NCI-H2171 (cell line): ENCODE measurements at places on chromosomes 12 and 14.

GRCh38 chr12:96364092-96364700, 36.0 kb downstream of the CDK17 start:
- DNase-seq = no peak

- peak; percentile 44 for DNase-seq
Observed at GRCh38 chr14:23568021-23568599, 519 bp upstream of the AP1G2 start.

GRCh38 chr12:53344824-53345485, 8.8 kb upstream of the SP7 start:
- peak; percentile 11 for DNase-seq

DNA sequence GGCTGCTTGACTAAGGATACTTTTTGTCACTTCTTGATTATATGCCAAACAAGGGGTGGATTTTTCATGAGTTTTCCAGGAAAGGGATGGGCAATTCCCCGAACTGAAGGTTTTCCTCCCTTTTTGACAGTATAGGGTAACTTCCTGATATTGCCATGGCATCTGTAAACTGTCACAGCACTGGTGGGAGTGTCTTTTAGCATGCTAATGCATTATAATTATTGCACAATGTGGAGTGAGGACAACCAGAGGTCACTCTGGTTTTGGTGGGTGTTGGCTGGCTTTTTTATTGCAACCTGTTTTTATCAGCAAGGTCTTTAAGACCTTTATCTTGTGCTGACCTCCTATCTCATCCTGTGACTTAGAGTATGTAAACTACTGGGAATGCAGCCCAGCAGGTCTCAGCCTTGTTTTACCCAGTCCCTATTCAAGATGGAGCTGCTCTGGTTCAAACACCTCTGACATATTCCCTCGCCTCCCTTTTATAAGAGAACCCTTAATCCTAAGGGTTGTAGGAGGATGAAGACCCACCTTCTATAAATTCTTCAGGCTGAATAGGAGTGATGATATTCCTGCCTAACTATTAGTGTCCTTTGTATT, 471.2 kb downstream of the ATP23 start:
- no peak for DNase-seq

DNA sequence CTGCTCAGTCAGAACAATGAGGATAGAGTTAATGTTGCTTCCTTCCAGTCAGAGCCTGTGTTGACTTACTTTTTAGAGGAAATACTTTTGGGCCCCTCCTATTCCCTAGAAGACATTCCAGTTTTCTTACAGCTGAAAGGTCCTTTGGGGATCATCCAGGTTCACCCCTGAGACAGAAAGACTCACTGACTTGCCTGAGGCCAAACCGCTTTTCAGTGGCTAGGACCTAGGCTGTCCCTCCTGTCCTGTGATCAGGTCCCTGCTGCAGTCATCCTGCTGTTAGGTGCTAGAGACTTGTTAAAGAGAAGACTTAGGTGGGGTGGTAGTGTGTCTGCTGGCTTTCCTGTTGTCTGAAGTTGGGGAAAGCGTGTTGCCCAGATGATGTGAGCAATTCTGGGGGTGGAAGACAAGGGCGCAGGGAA, 39.6 kb downstream of the SUSD6 start:
- DNase-seq = no peak

GRCh38 chr14:50257732-50258131, 26.4 kb upstream of the SOS2 start:
- no peak for DNase-seq

GRCh38 chr12:130973109-130973508, 19.4 kb downstream of the ADGRD1 start:
- DNase-seq = no peak
